AG08396 (cell line): ENCODE measurements at places on chromosomes 5 and 9.

GRCh38 chr5:115461506-115462290 is 82.9 kb downstream of the FEM1C start:
- DNase-seq = peak; percentile 35

- DNase-seq = peak; percentile 18
These were observed 310.8 kb downstream of the DRD1 start for GRCh38 chr5:175133185-175133584.

- DNase-seq = no peak
These were observed 63.8 kb upstream of the SLC25A51 start for GRCh38 chr9:37967761-37968080.

DNA sequence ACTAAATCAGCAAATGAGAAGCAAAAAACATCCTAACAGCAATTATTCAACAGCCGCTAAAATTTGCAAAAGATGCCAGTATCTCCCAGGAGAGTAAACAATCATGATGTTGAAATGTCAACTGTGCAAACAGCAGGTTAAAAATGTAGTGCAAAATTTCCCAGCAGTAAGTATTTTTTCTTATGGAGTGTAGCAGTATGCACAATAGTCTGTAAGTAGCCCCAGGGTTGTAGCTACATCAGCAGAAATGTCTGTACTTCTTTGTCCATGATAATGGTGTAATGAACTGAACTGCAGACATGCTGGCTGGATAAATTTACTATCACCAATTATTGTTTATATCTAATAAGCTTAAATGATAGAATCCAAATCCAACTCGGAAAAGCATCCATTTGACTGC is 31.4 kb downstream of the GRIN3A start:
- no peak for DNase-seq

DNA sequence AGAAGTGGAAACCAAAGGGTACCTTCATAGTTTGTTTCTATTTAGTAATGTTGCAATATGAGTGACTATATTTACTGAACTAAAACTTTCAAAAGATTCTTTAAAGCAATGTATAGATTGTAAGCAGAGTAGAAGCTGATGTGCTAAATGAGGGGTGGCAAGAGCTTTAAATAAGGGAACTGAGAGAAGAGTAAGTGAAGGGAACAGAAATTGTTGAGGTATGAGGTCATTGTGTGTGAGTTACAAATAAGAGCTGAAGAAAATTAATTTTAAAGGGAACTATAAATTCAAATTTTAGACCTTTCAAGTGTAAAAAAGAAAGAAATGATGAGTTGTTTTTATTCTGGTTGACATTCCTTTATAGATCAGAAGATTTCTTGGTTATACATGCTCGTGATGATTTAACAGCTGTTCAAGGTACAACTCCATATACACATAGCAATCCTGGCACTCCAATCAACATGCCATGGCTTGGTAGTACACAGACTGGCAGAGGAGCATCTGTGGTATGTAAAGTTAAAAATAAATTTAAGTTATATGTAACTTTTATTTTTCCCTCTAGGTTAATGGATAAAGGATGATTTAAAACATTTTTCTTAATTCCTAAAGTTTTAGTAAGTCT is 135.1 kb upstream of the TNFAIP8 start:
- no peak for DNase-seq
